ENCODE measurements at places on chromosomes 7 and 10.

- ATAC-seq = no peak
These were observed 68.1 kb upstream of the FOXK1 start for GRCh38 chr7:4613846-4614548.

DNA sequence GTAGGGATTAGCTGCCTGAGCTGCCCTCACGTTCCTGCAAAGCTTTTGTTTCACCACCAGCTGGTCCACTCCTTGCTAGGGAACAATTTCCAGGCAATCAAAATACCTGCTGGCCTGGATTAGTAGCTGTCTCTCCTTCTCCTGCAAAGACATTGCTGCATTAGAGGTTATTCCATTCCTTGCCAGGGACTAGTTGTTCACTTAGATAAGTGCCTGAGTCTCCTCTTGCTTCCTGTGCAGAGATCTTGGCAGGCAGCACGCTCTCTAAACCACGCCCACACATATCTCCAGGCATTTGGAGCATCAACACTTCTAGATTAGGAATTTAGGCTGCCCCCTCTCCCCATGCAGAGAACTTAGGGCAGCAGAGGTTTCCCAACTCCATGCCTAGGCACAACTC is 150.4 kb upstream of the SMIM30 start:
- ATAC-seq = no peak

GRCh38 chr7:34158368-34159153 is 253.2 kb downstream of the BMPER start:
- no peak for ATAC-seq

GRCh38 chr10:96038476-96039387 is 4.7 kb upstream of the CCNJ start:
- ATAC-seq = no peak

- no peak for ATAC-seq
These were observed 37.8 kb downstream of the TBATA start for GRCh38 chr10:70747192-70747965.

DNA sequence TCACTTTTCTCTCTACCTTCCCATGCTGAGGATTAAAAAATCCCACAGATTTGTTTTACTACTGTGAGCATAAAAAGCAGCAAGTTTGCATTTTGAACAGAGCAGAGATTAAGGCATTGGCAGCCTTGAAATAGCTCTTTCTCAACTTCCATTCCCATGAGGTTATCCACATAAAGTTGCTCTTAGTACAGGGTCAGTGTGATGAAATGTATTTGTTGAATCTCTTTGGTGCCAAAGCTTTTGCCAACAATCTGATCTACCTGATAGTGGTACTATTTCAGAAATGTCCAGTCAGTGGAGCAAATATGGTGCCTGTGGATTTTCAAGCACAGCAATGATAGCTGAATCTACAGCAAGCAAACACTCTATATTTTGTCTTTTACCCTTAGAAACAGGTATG is 254.8 kb downstream of the INHBA start:
- no peak for ATAC-seq

GRCh38 chr7:101952355-101953247 is 135.2 kb downstream of the CUX1 start:
- ATAC-seq = peak; percentile 43

DNA sequence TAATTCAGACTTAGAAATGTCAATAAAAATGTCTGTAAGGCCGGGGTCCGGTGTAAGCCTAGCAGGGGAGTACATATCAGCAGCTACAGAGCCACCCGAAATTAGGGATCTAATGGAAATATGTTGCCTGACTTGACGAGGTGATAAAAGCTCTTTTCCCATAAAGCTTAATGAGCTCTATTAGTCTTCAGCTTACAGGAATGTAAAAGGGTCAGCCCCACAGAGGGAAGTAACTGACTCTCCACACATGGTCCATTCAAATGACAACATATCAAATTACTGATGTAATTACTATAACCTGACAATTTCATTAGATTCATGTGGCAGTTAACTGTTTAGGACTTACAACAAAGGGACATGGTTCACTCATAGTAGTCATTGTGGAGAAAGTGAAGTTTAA is 62.3 kb downstream of the ATE1 start:
- no peak for ATAC-seq

GRCh38 chr10:100148353-100149211 is 37.2 kb downstream of the ERLIN1 start:
- peak; percentile 97 for ATAC-seq

- no peak for ATAC-seq
These were observed 38.0 kb downstream of the MEOX2 start for GRCh38 chr7:15648461-15648961.

DNA sequence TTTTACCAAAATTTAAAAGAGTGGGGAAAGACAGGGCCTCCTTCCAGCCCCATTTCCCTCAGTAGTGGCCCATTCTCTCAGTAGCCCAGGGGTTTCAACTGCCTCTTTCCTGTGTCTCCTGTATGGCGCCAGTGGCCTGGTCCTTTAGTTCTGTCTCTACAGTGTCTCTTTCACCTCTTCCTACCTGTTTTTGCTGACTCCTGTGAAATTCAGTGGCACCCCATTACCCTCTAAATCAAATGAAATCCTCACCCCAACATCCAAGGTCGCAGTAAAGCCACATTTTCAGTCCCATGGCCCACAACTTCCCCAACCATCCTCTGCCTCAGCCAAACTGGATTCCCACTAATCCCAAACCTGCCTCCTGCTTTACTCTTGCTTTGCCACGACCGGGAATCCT is 200.7 kb downstream of the IPMK start:
- ATAC-seq = no peak

DNA sequence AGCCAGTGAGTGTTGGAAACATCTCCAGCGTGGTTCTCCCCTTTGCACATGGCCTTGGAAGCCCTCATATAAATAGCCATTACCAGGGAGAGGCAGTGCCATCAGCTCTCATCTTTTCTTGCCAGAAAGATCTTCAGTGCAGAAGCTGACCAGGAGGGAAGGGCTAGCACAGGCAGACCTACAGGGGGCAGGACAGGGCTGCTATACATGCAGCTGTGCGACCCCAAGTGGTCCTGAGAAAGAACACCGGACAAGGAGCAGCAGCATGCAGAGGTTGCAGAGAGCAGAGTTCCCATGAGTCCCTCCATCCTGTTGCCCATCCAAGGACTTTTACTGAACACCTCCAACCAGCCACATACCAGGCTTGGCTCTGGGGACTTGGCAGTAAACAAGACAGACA is 17.1 kb downstream of the GRID1 start:
- no peak for ATAC-seq

GRCh38 chr7:51593628-51594027 is 277.0 kb upstream of the COBL start:
- no peak for ATAC-seq

GRCh38 chr10:48557511-48558123 is 47.3 kb downstream of the ARHGAP22 start:
- no peak for ATAC-seq

DNA sequence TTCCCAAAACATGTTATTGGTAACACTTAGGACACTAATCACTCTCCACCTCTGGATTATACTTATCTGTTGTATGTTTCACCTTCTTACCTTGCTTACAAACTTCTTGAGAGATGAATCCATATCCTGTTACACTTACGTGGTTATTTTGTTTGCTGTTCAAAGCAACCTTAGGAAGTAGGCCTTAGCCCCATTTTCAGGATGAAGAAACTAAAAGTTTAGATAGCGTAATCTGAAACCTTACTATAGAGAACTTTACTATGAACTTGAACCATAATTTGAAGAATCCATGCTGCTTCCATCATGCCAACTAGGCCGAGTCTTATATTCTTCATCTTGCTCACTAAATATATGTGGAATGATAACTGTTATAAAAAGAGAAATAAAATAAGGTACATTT is 4.6 kb downstream of the TES start:
- no peak for ATAC-seq

DNA sequence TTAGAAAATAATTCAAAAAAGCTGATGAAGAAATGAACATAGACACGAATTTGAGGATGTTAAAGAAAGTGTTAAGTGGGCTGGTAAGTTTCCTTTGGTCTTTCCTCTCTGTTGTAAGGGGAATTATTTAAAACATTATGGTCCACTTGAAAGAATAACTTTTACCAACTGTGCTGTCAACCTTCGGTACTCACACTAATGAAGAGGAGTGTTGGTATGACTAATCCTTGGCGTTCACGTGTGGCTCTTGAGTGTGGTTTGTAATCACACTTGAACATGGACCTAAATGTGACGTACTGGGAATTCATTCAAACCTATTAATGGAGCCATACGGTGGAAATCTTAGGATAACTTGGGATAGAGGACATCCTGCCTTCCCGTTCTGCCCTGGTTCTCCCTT is 41.3 kb downstream of the TBXAS1 start:
- no peak for ATAC-seq

DNA sequence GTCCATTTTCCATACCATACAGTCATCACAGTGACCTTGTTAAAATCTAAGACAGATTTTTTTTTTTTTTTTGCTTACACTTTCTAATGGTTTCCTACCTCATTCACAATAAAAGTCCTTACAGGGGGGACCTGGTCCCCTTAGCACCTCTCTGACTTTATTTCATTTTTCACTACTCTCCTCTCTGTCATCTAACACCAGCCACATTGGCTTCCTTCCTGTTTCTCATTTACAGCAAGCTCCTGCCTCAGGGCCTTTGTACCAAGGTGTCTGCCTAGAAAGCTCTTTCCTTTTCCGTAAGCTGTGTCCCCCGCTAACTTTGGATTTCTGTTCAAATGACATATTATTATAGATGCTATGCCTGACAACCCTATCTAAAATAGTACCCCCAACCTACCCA is 27.7 kb downstream of the CC2D2B start:
- ATAC-seq = no peak

DNA sequence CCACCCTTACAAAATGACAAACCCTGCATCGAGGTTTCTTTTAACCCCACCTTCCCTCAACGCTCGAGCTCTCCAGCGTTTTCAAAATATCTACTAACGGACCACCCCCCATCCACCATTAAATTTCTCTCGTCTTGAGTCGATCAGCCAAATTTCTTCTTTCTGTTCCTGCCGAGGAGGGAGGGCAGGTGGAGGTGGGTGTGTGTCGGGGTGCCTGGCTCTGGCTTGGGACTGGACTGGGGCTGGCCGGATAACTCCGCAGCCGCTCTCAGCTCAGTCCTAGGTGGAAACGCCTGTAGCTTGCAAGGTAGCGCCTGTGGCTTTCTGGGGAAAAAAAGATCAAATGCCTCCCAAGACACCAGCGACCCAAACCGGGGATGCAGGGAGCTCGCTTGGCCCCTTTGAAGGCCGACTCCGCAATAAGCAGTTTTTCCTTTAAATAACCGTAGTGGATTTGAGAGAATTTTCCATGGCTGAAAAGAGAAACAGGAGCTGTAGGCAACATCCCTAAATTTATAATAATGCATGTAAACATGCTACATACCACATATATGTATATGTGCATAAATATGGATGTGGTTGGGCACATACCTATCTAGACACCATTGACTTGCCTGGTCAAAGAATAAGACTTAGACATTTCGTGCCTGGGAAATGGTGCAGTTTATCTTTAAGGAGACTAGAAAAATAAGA is 1.9 kb upstream of the TMEM178B start:
- no peak for ATAC-seq

DNA sequence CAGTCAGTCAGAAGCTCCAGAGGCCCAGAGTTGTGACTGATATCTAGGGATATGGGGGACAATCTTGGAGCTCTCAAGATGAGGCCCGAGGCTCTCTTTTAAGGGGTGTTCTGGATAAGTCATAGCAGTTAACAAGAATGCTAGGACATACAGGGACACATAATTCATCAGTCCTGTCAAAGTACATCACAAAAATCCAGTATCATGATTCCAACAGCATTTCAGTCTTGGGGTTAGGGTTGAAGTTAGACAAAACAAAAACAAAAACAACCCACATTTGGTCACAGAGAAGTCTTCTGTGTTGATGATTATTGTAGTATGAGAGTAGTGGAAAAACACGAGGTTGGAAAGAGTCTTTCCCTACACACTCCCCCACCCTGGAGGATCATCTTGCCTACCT is 39.4 kb downstream of the BTRC start:
- ATAC-seq = no peak

DNA sequence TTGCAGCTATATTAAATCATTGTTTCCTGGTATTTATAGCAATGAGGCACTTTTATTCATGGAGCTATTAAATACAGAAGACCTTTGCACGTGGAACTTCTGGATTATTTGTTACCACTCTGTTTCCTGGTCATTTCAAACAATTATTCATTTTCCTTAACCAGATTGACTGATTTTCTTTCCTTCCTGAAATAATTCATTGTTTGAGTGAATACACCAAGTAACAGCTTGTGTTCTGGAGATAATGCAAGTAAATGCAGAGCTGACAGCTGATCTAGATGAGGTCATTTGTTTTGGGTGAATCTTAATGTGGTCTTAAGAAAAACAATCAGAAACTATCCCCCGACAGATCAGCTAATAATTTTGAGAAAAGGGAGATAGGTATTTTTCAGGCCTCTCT is 497.7 kb downstream of the KIF20B start:
- ATAC-seq = no peak

DNA sequence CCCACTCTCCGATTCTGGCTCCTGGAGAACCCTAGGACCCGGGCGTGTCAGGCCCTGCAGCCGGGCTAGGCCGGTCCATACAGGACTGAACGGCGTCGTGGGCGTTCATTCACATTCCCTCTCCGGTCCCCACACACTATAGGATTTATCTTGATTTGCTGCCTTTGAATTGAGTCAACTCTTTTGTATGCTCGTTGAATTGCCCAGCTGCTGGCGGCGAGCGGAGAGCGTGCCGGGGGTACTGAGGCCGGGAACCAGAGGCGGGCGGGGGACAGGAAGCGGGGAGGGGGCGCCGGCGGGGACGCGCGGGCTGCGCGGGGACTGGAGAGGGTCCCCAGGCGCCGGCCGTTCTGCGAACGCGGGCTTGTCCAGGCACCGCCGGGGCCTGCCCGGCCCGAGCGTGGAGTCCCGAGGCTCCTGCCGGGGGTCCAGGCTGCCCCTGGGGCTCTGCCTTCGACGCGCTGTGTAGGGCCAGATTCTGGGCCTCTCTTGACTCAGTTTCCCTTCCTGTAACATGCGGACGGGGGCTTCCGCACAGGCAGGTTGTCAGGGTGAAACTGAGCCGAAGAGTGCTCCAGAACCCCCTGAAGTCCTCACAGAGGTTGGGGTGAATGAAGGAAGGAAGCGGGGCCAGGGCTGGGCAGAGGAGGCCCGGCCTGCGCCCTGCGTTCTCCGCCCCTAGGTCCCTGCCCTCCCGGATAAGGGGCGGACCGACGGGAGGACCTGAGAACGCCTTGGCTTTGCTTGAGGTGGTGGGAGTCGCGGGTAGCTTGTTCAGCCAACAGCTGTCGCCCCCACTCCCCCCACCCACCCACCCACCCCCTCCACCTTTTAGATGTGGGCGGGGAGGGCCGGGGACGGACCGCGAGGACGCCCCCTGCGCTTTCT is 769 bp upstream of the ELFN1 start:
- ATAC-seq = no peak

Measured in activated T-helper 17 cell treated with anti-CD3 and anti-CD28 coated beads, Interleukin-2, amount 50 U/mL, for 72 hours (primary cell).